ENCODE measurements at places on chromosomes 5 and 9. TPM values are rescaled to one million over a fixed set of nuclear protein-coding genes. Genes with fewer than 3 reads are reported as not detected.

DNA sequence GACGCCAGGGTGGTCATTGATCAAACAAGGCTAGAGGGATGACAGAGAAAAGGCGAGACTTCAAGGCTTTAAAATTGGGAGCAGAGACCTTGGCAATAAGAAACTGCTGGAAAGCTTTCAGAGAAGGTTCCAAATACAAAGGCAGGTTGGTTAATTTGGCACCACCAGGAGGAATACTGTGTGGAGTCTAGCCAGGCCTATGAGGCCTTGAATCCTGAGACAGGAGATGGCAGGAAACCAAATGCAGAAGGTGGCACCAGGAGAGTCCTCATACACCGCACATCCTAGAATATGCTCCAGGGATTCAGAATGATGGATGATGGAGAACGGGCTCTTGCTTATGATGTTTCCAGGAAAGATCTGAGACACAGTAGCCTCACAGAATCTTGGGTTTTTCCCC is 90.0 kb downstream of the MCTP1 start:
- DNase-seq, result no peak

- no peak for DNase-seq
Measured at GRCh38 chr5:60633341-60633740, 66.6 kb downstream of the DEPDC1B start.

DNA sequence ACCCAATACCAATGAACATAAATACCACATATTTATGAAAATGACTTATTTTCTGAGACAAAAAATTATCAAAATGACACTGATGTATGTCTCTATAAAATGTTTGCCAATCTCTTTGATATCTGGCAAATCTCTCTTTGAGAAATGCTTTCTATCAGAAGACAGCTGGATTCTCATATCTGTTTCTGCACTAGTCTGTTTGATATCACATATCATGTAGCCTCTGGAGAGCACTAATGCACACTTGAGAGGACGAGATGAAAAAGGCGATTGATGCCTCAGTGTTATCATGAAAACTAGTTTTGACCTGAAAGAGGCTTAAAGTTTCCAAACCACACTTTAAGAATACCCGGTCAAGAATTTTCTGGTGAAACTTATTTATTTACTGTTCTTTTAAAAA is 29.1 kb upstream of the ANKRD55 start:
- DNase-seq, result no peak

GRCh38 chr5:124773315-124774311 is 27.2 kb upstream of the ZNF608 start:
- no peak for DNase-seq

DNA sequence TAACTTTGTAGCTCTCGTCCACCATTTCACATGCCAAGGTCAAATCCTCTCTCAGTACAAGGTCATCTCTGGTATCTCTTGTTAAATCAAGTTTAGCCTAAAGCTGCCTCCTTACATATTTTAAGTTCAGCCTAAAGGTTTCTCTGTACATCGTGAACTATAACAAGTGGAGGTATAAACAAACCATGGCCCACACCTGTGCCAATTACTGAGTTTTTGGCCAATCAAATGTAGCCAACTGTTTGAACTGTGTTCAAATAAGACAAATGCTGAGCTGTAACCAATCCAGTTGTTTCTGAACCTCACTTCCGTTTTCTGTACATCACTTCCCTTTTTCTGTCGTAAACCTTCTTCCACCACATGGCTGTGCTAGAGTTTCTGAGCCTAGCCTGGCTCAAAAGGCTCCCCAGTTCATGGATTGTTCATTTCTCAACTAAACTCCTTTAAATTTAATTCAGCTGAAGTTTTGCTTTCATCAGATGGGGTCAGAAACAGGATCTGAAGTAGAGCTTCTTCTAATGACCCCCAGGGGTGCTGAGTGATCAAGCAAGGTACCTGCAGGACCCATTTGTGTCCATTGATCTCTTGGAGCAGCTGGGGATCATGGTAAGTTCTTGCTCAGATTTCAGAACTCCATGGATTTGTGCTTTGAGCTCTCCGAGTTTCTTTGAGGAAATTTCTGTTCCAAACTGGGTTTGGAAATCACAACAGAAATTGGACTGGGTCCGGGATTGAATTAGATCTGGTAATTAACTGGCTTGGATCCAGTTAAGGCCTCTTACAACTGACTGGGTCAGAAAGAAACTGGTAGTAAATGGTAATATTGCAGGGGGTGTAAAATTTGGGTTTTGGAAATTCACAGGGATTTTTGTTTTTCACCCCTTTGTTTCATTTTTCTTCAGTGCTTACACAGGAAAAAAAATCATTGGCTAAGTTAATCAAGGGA is 11.0 kb upstream of the NANS start:
- no peak for DNase-seq

GRCh38 chr9:135898634-135899407 is 8.5 kb downstream of the CAMSAP1 start:
- DNase-seq, result no peak

GRCh38 chr5:51990241-51990640 is 607.0 kb downstream of the ISL1 start:
- DNase-seq, result no peak

DNA sequence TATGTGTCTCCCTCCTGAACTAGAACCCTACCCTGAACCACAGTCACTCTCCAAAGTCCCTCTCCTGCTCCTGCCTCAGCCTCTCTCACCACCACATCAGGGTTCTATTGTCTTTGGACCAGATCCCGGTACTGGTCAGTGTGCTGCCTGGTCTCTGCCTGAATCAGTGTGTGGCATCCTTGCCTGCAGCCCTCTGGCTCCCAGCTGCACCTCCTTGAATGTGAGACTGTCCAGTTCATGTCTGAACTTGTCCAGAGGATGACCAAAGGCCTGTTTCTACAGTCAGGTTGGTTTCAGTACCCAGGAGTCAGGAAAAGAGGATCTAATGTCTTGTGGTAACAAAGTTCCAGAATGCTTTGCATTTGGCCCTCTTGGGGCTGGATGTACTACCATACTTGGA is 76.8 kb upstream of the RANBP3L start:
- DNase-seq, result no peak

- DNase-seq, result no peak
Measured at GRCh38 chr9:117046666-117047327, 359.7 kb downstream of the TRIM32 start.

TMEM250 gene
- total RNA-seq, result 31.8 TPM

MARCOL gene
- not detected for total RNA-seq

GRCh38 chr5:112010475-112010874 is 253.5 kb upstream of the NREP start:
- DNase-seq, result no peak

DNA sequence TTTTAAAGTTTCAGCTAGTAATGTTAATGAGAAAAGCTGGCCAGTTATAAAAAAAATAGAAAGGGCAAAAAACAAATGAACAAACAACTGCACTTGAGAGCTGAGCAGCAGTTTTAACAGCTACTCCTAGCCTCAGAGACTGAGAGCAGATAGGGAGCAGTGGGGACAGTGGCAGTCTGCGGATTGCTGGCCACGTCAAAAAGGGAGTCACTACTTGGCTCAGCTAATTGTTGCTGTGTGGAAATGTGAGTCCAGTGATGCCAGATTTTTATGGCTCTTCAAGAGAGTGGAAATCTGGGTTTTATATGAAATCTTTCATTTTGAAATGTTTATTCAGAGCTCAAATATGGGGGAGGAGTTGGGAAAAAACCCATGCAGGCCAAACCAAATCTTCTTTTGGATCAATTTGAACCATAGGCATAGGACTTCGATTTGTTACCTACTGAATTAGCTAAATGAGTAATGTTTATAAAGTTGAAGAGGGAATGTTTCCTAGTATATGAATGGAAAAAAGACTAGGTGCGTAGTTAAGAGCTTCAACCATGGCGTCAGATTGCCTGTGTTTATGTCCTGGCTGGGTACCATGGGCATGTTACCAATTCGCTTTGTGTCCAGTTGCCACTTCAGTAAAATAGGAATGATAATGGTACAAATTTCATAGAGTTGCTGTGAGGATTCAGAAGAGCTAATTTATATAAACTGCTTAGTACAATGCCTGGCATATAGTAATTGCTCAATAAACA is 102.1 kb downstream of the PAM start:
- no peak for DNase-seq

DNA sequence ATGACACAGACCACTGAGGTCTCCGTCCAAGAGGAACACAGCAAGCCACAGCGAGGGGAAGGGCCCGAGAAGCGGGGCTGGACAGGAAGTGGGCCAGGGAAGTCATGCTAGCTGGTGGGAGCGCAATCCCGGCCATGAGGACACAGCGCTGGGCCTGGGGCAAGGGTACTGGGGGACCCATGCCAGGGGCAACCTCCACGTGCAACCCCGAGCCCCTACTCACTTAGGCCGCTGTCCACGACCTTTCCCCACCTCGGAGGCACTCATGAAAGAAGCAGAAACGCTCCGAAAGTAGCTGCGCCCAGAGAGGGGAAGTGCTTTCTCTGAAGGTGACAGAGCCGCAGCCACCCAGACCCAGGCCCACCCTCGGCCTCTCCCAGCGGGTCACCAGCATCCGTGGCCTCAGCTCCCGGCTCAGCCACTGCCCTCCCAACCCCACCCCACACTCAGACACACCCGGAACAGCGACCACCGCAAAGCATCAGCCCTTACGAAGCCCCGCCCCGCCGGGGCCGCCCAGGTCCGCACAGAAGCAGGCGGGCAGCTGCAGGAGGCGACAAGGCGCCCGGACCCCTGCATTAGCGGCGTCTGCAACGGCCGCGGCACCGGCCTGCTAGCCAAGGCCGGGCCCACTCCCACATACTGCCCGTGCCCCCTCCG is 782 bp downstream of the BICD2 start:
- DNase-seq, result peak; percentile 62

FOXD4 gene
- total RNA-seq, result not detected

- no peak for DNase-seq
Measured at GRCh38 chr9:114450833-114451706, 54.2 kb downstream of the WHRN start.

DNA sequence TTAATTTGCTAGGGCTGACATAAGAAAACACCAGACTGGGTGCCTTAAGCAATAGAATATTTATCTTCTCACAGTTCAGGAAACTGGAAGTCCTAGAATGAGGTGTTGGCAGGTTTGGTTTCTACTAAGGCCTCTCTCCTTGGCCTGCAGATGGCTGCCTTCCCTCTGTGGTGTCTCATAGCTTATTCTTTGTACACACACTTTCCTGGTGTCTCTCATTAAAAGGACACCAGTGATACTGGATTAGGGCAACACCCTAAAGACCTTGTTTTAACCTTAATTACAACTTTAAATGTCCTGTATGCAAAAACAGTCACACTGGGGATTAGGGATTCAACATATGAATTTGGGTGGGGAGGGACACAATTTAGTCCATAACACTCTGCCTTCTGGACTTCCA is 25.1 kb downstream of the NUTM2F start:
- DNase-seq, result no peak

FBXL17 gene
- 27.1 TPM for total RNA-seq

DNA sequence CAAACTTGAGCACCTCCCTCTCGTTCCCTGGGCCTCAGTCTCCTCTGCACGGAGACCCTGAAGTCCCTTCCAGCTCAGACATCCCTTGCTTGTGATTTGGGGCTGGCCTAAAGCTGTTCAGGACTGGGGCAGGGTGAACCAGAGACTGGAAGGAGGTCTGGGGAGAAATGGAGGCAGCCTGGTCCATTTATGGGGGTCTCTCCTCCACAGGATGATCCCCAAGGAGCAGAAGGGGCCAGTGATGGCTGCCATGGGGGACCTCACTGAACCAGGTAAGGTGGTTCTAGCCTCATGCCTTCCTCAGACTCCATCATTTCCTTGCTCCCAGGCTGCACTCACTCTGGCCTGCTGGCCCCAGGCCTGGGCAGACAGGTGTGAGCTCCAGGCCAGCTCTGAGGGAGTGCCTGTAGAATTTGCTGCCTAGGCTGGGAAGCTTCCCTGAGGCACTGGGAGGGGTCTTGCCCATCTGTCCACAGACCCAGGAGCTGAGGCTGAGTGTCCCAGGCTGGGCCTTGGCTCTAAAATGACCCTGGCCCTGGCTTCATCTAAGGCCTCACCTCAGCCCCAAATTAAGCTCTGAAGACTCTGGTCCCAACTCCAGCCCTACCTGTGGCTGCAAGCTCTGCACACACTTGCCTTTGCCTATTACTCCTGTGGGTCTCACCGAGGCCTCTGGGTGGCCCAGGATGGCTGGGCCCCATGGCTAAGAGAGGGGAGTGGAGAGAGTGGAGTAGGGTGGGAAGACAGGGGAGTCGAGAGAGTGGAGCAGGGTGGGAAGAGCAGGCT is 1.9 kb downstream of the MYOZ3 start:
- DNase-seq, result no peak

DNA sequence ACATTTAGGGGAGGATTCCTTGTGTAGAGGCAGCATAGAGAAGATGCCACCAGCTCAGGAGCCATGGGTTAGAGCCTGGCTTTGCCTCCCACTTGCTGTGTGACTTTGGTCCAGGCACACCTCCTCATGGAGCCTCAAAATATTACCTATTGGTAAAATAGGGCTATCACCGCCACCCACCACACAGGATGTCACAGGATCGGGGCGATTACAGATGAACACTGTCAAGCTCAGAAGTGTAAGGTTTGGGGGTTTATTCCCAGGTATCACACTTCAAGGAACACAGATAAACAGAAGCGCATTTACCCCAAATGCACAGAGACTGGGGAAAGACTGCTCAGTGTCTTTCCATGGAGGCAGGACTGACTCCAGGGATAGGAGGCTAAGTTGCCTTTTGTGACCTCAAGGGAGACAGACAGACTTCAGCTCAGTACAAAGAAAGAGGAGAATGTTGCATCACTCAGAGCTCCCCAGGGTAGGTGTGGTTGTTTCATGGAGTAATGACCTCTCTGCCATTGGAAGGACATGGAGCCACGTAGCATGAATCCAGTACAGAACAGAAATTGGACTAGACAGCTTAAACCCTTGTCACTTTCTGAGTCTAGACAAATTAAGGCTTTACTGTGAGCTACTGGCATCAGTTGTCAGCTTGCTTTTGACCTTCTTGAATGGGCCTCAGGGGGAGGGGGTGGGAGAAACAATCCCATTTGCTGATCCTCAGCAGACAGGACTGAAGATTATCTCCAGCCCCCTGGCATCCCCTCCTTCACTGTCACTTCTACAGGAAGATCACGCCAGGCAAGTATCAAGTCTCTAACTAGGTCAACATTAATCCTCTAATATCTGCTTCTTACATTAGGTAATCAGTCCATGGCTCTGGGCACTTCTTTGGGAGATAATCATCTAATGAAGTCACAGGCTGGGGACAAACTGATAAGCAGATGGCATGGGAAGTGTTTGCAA is 6.5 kb downstream of the TRAF1 start:
- DNase-seq, result no peak

TARS1 gene
- 149 TPM for total RNA-seq

ANKRD18B gene
- 12.3 TPM for total RNA-seq

DNA sequence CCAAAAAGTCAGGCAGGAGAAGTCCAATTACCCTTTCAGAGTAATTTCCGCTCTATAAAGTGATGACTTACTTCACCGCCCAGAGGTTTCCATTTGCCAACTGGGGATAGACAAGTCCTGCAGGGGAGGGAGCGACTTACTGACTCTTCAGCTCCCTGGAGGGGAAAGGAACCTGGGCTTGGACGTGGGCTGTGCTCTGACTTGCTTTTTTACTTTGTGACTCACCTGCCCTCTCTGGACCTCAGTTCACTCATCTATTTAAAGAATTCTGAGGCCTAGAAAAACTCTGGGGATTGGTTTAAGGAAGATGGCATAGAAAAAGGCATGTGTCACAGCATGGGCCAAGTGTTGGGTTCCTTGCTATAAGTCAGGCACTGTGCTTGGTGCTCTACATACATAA is 180.4 kb upstream of the TRIM32 start:
- no peak for DNase-seq

Measured in ureter (tissue), 1 donor.